ENCODE measurements at places on chromosomes 3 and 15.

GRCh38 chr15:85652457-85652856, 142.3 kb downstream of the KLHL25 start:
- no peak for DNase-seq

- DNase-seq = no peak
These were observed 15.0 kb upstream of the SOX2 start for GRCh38 chr3:181696626-181697230.

DNA sequence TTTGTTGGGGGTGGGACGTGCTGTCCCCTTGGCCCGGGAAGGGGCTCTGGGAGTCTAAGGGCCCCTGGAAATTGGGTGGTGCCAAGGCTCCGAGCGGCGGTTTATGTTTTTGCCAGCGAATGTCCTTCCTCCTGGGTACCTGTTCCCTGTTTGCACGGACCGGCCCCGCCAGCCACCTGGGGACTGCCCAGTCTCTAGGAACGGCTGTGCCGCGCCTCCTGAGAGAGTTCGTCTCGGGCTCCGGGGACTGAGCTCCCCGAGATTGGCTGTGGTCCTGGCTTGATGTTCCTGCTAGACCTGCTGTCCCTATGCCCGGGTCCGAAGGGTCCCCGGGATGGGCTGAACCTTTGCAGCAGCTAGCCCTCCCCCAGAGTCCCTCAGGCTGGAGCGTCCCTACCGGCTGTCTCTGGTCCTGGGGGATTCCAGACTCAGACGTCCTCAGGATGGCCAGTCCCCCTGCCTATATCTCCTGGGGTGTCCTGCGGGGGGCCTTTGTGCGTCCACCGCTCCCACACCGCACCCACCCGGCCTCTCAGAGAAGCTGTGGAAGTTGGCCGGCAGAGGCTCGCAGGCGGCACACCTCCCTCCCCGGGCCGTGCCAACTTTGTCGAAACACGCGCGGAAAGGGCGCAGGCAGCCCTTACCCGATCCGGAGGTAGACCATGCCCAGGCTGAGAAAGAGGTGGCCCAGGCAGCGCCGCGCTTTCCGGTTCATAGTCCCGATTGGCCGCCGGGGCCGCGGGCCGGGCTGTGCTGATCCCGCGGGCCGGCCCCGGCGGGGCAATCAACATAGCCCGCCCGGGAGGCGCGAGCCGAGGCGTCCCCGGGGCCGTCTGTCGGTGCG, 547 bp downstream of the WNT7A start:
- DNase-seq = no peak

DNA sequence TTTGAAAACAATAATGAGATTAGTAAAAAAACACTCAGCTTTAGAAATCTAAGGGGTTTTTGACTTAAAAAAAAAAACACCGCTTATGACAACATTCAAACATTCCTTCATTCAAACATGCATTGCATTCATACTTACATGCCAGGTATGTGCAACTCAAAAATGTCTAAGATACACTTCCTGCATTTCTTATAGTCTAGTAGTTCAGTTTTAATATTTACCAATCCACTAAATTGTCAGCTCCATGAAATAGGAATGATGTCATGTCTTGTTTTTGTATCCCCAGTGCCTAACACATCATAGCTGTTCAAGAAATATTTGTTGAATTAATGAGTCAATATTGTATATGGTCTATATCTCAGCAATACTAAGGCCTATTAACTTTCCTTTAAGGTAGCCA, 51.7 kb downstream of the EIF4E3 start:
- DNase-seq = no peak

- no peak for DNase-seq
These were observed 20.8 kb downstream of the NFKBIZ start for GRCh38 chr3:101870138-101870537.

DNA sequence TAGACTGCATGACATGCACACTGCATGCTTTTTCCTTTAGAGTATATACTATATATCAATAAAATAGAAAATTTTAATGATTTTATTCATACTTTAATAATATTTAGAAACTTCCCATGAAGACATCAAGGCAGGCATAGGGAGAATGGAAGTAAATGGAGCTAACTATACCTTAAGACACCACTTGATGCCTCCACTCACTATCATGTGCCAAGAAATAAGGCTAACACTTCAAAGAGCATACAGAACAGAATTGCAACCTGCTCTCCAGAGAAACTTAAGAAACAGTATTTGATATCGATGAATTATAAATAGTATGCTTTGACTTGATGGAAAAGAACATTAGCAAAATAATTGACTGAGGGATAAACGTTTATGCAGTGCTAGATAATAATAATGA, 192.6 kb upstream of the MBNL1 start:
- DNase-seq = no peak

- no peak for DNase-seq
These were observed 8.4 kb downstream of the NR1D2 start for GRCh38 chr3:23953523-23953922.

DNA sequence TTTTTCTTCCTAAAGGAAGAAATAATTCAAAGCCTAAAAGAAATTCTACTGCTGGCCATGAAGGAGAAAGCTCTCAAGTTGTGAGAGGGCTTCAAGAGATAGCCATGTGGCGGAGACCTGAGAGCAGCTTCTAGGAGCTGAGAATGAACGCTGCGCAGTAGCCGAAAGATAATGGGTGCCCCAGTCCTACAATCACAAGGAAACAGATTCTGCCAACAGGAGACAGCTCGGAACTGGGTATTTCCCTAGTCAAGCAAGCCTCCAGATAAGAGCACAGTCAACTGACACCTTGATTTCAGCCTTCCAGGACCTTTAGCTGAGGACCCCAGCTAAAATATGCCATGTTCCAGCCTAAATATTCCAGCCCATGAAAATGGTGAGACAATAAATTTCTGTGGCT, 824.1 kb downstream of the FHIT start:
- no peak for DNase-seq

DNA sequence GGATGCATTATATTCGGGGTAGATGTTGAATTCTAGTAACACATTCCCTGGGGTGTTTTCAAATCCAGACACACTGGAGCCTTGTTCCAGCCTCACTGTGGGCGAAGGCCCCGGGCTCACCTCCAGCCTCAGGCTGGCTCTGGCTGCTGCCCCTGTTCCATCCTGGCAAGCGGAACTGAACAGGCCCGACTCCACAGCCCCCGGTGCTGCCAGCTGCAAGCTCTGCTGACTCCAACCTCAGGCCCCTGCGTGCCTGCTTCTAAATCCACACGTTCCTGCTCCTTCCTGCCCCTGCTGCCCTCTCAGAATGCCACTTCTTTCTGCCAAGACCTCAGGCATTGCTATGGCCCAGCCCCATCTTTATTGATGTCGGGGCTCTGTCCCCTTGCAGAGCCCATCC, 90.6 kb downstream of the LIPC start:
- no peak for DNase-seq

GRCh38 chr3:147371771-147372340, 34.5 kb downstream of the ZIC4 start:
- DNase-seq = no peak

DNA sequence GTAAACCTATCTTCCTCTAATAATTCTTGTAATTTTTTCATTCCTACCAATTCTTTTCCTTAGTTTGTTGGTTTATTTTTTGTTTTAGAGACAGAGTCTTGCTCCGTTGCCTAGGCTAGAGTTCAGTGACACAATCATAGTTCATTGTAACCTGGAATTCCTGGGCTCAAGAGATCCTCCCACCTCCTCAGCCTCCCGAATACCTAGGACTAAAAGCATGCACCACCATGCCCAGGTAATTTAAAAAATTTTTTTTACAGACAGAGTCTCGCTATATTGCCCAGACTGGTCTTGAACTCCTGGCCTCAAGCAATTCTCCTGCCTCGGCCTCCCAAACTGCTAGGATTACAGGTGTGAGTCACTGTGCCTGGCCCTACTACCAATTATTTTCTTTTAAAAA, 220.2 kb downstream of the ERC2 start:
- DNase-seq = no peak

DNA sequence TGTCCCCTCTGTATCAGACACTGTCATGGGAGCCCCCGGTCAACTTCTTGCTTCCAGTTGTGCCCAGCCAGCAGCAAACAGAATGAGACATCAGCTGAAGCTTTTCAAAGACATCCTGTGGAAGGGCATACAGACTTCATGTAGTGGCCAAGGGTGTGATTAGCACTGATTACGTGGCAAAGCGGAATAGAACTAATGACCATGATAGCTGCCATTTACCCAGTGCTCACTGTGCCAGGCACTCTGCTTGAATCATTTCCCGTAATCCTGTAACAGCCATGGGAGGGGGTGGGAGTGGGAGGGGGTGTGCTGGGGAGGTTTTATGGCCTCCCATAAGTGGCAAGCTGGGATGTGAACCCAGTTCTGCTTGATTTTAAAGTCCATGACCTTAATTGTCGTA, 29.5 kb downstream of the LPP start:
- no peak for DNase-seq

GRCh38 chr15:58441376-58442070, 9.7 kb downstream of the LIPC start:
- DNase-seq = no peak

GRCh38 chr15:67955252-67955651, 98.9 kb upstream of the PIAS1 start:
- no peak for DNase-seq

- DNase-seq = no peak
These were observed 72.8 kb upstream of the CTNNB1 start for GRCh38 chr3:41126472-41126871.

DNA sequence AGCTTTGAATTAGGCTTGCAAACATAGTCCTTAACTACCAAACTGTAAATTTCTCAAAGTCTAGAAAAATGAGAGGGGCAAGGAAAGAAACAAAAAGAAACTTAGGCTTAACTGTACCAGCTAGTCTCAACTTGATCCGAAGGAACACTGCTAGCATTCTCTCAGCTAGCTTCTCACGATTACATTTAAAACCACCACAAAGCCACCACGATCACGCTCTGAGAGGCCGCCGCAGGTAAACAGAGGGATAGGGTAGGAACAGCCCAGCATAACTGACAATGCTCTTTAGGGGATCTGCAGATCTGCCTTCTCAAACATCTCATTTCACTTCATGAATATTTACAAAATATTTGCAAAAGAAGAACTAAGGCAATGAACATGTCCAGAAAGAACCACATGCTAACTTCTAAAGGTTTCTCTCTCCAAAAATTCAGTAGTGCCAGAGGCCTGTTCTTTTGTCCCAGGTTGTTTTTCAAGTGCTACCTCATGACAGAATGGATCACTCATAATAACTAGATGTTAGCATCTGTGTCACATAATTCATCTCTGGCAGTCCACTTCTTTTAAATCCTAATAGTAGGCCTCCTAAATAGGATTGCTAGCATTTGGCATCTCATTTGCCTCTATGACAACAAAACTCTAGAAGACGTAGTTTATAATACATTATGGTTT, 18.9 kb downstream of the VGLL4 start:
- DNase-seq = no peak

GRCh38 chr15:78768531-78769408, 42.5 kb downstream of the ADAMTS7 start:
- DNase-seq = no peak

DNA sequence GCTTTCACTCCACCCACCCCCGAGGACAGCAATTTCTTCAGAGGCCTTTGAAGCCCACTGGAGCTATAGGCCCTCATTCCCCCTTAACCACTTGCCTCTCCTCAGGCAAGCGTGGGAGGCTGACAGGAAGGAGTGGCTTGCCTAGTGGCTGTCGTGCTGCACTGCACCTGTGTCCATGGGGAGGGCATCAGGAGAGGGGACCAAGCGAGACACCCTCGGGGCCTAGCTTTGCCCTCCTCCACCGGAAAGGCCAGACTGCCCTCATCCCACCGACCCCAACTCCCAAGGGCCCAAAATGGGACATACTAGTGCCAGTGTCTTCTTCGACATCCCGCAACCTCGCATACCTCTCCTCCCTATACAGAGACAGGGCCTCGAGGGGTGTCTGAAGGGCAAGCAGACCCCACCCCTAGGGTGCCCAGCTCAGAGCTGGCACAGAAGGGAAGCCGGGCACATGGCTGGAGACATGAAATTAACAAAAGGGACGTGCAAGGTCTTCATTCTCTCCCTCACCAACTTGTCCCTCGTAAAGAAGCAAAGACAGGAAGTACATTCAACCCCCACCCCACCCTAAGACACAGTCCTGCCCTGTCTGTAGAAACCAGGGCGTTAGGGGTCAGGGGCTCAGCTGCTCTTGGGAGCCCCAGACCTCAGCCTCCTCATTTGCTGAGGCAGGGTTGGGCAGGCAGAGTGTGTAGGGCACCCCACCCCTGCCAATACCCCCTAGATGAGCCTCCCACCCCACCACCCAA, 24.3 kb downstream of the VIPR1 start:
- peak; percentile 30 for DNase-seq

GRCh38 chr3:111690242-111690641, 95.1 kb upstream of the ZBED2 start:
- no peak for DNase-seq

GRCh38 chr3:117131259-117131658, 421.7 kb downstream of the TUSC7 start:
- DNase-seq = no peak

- DNase-seq = no peak
These were observed 32.5 kb upstream of the CORO2B start for GRCh38 chr15:68546318-68546717.

GRCh38 chr3:169146179-169146665, 517.3 kb downstream of the MECOM start:
- DNase-seq = no peak

DNA sequence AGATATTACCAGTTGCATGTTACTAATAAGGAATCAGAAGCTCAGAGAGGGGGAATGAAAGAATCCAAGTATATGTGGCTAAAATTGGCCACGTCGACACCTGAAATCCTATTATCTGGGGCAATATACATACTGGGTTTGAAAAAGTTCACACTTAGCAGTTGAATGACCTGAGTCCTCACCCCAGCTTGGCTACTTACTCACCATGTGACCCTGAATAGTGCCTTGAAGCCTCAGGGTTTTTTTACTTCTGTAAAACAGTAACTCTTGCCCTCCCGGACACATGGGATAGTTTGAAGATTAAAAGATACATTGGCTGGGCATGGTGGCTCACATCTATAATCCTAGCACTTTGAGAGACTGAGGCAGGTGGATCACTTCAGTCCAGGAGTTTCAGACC, 342.2 kb upstream of the TPRG1 start:
- DNase-seq = no peak

- no peak for DNase-seq
These were observed 50.4 kb downstream of the CRTC3 start for GRCh38 chr15:90580099-90580498.

DNA sequence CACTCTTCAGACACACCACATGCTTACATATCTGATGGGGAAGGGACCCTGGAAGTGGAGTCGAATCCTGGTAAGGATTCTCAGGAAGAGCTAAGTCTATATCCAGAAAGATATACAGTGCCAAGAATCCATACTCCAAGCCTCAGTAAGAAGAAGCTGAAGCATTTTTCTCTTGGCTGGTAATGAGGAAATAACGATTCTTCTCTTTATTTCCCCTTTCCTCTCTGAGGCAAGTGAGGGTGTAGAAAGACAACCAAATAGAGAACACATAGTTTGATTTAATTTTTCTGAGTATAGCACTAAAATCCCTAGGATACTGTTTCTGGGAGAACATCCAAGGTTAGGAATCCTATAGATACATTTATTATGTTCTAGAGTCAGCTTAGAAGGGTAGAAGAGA, 857.3 kb downstream of the TUSC7 start:
- DNase-seq = no peak
